ENCODE measurements at places on chromosomes 2 and 18.

GRCh38 chr2:37973615-37974353 is 48.7 kb downstream of the RMDN2 start:
- no peak for DNase-seq

- no peak for DNase-seq
Measured at GRCh38 chr18:54205959-54206358, 18.5 kb downstream of the MBD2 start.

GRCh38 chr2:16261071-16261470 is 320.7 kb downstream of the MYCN start:
- DNase-seq: no peak

GRCh38 chr2:84879584-84880394 is 1.1 kb downstream of the TRABD2A start:
- no peak for DNase-seq

GRCh38 chr2:74858281-74858680 is 24.4 kb downstream of the HK2 start:
- DNase-seq: no peak

DNA sequence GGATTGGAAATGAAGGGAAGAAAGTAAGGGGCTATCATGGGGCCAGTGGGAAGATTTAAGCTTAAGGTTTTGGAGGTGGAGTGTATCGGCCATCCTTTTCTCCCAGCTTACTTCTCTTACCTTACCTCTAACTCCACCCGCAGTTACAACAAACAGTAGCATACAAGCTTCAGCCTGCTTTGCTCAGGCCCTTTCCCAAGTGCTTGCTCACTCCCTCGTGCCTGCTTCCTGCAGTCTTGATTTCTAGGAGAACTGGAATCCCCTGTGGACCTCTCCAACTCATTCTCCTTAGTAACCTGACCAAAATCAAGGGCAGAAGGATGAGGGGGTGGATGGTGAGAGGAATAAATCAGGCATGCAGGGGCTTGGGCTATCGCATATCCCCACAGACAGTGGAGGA is 5.8 kb upstream of the LYG2 start:
- no peak for DNase-seq

DNA sequence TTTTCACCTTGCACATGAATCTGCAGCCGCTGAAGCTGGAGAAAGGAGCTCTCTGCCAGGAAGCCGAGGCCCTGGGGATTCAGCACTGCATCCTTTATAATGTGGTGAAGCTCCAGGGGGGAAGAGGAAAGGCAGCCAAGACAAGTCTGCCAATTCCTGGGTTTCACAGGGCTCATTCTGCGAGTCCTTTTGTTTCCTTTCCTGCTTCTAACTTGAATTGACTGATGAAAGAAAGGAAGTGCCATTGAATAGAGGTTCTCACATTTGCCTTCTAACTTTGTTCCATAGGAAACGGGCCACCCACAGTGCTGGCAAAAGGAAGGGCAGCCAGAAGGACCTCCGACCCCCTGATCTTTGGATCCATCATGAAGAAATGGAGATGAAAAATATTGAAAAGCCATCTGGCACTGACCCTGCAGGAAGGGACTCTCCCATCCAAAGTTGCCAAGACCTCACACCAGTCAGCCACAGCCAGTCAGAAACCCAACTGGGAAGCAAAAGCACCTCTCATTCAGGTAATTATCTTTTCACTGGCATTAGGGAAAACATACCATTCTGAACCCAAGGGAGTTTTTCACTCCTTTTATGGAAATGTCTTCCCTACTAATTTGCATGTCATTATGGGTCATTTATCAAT is 765.4 kb downstream of the MBD2 start:
- DNase-seq: no peak

DNA sequence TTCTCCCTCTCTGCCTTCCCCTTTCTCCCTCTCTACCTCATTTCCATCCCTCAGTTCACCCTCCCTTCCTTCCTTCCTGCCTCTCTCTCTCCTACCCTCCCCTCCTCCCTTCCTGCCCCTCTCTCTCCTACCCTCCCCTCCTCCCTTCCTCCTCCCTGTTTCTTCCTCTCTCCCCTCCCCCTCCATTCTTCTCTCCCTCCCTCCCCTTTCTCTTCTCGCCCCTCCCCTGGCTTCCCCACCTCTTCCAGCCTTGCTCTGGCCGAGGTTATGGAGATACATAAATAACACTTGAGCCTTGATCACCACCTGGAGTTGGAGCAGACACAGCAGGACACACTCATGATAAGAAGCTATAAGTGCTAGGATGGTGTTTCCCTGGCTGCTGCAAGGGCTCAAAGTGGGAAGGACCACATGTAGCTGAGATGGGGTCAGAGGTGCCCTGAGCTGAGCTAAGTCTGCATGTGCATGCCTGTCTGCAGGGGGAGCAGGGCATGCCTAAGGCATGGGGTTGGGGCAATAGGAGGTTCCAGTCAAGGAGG is 326.1 kb upstream of the HS6ST1 start:
- no peak for DNase-seq

DNA sequence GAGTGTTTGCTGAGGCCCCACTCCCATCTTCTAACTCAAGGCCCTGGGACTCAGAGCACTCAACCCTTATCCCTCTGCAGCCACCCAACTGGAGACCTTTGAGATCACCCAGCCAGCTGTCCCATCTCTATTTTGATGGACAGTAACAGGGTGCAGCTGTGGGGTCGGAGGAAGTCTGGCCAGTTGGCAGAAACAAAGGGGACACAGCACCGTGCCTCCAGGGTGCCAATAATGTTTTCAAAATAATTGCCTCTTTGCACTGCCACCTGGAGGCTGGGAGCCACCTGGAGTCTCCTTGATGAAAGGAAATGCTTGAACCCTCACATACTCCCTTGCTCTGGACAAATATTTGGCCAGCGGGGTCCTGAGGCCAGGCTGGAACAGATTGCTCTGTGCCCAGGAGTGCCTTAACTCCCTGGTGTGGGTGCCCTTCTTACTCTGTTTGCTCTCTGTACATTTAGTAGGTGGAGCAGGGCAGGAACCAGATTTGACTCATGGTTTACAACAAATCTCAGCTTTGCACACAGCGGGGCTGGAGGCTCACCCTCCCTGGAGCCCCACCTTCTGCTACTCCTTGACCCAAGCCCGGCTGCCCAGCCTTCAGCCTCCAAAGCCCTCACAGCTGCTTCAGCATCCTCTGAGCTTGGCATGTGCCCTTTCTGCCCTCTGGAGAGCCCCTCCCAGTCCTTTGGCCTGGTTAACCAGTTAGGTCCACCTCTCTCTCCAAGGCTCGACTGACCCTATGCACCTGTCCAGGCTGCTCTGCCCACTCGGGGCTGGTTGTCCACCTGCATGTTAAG is 17.2 kb downstream of the MAL start:
- DNase-seq: no peak

DNA sequence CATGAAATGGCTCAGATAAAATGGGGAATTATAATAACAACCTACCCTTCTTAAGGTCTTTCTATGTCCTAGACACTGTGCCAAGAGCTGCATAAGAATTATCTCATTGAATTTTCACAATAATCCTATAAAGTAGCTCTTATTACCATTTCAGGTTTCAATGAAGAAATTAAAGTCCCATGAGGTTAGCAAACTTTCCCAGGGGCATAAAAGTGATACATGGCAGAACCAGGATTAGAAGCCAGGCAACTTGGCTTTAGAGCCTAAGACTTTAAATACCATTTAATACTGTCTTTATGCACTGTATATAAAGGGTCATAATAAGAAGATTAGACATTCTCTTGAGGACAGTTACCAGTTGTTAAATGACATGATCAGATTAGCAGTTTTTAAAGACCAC is 130.1 kb downstream of the GCA start:
- DNase-seq: no peak

GRCh38 chr2:83595926-83596325 is 863.2 kb downstream of the SUCLG1 start:
- DNase-seq: no peak

DNA sequence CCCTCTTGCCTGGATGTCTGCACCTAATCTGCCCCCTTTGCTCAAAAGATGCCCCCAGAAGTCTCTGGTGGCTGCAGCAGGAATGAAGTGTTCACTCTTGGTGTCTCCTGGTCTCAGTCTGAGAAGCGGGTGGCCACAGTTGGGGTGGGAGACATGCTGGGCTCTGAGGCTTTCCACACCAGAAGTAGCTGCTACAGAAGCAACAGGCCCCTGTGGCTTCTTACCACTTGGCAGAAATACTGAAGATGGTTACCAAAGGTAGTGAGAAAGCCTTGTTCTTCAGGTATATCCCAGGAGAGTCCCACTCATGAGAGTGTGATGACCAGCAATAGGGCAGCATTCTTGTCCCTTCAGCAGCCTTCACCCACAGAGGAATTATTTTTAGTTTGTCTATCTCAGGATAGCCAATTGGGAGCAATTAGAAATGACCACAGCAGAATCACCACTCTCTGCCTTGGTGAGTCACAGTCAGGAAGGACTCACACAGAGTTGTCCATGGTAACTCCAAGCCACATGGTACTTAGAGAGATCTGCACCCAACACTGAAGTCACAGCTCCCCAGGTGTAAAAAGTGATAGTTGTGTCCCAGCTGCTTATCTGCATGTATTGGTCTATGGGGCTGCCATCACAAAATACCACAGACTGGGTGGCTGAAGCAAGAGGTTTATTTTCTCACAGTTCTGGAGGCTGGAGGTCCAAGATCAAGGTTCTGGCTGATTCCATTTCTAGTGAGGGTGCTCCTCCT is 169.8 kb upstream of the ID2 start:
- no peak for DNase-seq

DNA sequence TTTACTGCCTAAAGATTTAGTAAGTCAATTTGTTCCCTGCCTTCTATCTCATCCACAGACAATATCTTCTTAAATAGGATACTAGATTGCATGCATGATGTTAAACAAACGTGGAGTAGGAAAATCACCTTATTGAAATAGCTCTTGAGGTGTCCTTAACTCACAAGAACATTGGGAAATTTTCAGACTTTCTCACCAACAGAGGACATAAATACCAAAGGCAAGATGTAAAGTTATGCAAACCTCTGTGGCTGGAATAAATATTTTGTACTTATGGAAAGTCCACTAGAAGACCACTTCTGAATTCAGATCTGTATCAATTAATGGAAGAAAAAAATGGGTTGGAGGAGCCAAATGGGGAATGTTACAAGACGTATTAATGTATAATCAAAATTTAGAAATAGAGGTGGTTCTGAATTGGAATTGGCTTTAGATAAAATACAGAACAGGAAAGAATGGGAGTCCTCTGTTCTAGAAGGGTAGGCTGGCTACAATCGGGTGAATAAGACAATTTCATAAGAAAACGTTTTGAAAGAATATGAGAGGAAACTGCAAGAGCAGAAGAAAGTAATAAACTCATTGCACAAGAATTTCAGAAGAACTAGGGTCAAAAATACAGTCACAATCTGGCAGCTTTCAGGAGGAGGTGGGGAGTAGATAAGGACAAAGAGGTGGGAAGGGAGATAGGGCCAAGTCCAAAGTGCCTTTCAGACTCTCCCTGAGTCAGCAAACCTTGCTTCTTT is 69.3 kb upstream of the FN1 start:
- no peak for DNase-seq

DNA sequence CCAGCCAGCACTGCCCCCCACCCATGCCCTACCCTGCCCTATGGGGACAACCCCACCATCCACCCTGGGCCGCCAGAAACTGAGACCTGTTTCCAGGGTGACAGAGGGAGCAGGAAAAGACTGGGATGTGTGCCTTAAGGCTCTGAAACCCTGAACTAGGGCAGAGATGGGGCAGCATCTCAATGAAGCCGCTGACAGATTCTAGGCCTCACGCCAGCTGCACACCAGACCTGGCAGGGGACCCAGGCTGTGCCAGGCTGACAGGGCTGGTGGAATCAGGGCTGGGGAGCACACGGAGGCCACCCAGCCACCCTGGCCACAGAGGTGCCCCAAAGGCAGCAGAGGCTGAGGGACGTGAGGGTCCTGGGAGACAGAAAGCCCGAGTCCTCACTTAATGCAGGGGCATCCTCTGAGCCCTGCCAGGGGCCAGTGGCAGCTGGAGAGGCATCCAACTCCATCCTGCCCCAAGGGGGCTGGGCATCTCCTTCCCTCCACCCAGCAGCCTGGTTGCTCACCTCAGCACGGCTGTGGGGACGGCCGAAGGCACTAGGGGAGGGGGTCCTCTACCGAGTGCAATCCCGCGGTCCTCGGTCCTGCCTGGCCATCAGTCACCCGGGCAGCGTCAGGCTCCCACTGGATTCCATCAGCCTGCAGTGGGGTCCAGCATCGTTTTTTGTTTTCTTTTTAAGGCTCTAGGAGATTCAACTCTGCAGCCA is 169.2 kb downstream of the ZFP36L2 start:
- DNase-seq: no peak

- no peak for DNase-seq
Measured at GRCh38 chr18:52409727-52410126, 69.7 kb downstream of the DCC start.

DNA sequence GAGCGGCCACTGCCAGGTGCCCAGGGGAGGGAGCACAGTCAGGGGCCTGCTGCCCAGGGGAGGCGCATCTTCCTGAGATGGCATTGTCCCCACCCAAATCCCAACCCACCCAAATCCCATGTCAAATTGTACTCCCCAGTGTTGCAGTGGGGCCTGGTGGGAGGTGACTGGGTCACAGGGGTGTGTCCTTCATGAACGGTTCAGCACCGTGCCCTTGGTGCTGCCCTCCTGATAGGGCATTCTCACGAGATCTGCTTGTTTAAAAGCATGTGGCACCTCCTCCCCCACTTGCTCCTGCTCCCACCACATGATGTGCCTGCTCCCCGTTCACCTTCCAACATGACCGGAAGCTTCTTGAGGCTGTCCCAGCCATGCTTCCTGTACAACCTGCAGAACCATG is 27.6 kb downstream of the ANKMY1 start:
- DNase-seq: no peak

DNA sequence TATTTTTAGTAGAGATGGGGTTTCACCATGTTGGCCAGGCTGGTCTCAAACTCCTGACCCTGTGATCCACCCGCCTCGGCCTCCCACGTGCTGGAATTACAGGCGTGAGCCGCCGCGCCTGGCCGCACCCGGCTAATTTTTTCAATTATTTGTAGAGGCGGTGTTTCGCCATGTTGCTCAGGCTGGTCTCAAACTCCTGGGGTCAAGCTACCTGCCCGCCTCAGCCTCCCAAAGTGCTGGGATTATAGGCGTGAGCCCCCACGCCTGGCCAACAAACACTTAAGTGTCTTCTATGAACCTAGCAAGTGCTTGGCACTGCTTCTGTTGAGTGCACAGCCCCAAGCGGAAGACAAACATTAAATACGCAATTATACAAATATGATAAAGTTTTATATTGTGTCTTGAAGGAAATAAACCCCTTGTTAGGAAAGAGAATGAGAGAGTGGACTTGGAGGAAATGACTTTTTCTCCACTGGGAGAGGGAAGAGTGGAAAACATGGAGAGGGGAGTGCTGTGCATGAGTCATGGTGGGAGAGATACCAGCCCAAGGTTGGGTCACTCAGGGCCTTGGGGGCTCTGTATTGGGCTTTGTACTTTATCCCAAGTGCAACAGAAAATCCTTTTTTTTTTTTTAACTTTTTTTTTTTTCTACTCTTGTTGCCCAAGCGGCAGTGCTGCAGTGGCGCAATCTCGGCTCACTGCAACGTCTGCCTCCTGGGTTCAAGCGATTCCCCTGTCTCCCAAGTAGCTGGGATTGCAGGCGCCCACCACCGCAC is 41.4 kb upstream of the ACTR2 start:
- no peak for DNase-seq
